ENCODE measurements at places on chromosomes 7 and 10.

GRCh38 chr7:95508780-95509179 is 23.0 kb downstream of the ASB4 start:
- DNase-seq = no peak

- DNase-seq = no peak
Measured at GRCh38 chr7:94277236-94277635, 117.5 kb upstream of the COL1A2 start.

DNA sequence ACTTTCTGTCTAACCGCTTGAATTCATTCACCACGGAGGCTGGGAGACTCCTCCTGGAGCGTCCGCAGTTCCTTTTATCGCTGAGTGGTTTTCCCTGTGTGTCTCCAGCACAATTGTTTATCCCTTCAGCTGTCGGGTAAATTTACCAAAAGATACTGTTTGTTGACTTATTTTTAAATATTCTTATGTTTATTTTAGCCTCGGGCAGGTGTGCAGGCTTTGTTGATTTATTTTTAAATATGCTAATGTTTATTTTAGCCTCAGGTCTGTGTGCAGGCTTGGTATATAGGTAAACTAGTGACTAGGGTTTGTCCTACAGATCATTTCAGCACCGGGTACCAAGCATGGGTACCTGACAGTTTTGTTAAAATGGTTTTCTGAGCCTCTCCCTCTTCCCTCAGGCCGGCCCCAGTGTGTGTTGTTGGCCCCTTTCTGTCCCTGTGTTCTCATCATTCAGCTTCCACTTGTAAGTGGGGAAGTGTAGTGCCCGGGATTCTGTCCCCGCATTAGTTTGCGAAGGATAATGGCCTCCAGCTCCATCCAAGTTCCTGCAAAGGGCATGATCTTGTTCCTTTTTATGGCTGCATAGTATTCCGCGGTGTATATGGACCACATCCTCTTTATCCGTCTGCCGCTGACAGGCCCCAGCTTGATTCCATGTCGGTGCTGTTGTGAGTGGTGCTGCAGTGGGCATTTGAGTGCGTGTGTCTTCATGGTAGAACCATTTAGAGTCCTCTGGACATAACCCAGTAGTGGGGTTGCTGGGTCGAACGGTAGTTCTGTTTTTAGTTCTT is 5.3 kb downstream of the GET4 start:
- DNase-seq = no peak

- DNase-seq = no peak
Measured at GRCh38 chr7:17039372-17039771, 157.6 kb upstream of the AGR3 start.

GRCh38 chr10:56973766-56974165 is 612.7 kb upstream of the ZWINT start:
- DNase-seq = no peak
